ENCODE measurements at places on chromosomes 6 and 20.

GRCh38 chr6:42047790-42048405 lies 2.4 kb upstream of the TAF8 start:
- no peak for DNase-seq

GRCh38 chr6:49813248-49813647 lies 26.2 kb upstream of the PGK2 start:
- DNase-seq = no peak

DNA sequence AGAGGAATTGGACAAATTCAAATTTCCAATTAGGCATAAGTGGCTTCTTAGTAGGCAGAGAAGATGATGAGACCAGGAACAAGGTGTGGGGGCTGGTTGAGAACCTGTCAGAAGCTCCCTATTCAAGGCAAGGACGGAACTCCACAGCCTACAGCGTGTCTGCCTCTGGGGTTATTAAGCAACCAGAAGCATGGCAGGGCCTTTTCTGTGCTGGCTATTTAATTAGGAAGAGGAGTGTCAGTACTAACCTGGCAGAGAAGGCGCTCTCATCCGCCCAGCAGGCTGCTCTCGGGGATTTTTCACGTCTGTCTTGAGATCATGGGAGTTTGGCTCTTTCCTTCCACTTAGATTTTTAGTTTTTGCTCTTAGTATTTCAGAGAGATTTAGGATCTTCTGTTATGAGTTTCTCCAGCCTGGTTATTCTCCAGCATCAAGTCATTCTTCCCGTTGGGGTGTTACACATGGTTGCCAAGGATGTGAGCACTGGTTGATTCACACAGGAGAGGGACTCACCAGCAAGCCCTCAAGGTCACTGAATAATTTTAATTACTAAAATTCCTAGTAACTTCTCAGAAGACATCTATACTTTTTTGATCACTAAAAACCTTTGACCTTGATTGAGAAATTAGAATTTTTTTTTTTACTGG lies 23.9 kb downstream of the ADTRP start:
- no peak for DNase-seq

GRCh38 chr6:76351275-76351674 lies 278.8 kb upstream of the IMPG1 start:
- no peak for DNase-seq

GRCh38 chr6:121143476-121143875 lies 190.8 kb downstream of the TBC1D32 start:
- DNase-seq = no peak

DNA sequence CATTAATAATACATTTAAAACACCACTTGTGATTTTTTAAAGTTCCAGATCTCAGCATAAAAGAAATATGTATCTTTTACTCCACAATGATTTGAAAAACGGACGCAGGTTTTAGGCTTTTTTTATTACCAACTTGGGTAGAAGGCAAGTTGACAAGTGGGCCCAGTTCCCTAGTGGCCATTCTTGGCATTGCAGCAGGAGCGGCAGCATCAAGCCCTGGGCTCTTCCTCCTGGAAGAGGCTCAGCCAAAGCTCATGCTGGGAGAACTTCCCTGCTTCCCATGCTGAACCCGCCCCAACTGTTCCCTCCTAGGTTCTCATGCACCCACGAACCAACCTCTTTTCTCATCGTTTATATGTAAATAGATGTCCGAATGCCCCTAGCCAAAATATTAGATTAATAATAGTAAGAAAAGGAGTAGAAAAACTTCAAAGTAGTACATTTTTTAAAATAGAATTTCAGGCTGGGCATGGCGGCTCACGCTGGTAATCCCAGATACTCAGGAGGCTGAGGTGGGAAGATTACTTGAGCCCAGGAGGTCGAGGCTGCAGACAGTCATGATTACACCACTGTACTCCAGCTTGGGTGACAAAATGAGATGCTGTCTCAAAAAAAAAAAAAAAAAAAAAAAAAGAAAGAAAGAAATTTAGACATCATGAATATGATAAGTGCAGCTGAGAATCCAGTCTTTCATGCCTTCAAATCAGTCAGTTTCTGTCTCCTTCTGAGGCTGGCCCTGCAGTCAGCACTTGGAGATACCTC lies 18.2 kb upstream of the MYB start:
- no peak for DNase-seq

- no peak for DNase-seq
These were observed 7.0 kb downstream of the CPXM1 start for GRCh38 chr20:2793471-2793870.

GRCh38 chr6:150541576-150541975 lies 58.1 kb upstream of the PLEKHG1 start:
- no peak for DNase-seq

GRCh38 chr6:64014595-64014994 lies 379.0 kb downstream of the PHF3 start:
- DNase-seq = no peak

- no peak for DNase-seq
These were observed 50.8 kb upstream of the BACH2 start for GRCh38 chr6:90347411-90347851.

- DNase-seq = no peak
These were observed 179.8 kb downstream of the TASP1 start for GRCh38 chr20:13458860-13459451.

DNA sequence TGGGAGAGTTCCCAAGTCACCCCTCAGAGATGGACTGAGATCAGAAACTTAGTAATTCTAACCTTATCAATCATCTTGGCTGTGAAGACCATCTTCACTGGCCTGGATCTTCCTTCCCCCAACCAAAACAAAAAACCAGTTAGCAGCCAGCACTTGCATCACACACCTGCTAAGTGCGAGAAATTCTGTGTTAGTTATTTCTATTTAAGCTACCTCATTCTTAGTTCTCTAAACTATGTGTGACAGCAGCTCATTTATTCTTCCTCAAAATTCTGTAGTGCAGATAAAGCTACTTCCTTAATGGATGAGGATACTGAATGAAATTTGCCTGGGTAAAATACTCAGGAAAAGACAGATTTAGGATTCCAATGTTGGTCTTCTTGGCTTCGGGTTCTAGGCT lies 18.2 kb upstream of the TAGAP start:
- no peak for DNase-seq

GRCh38 chr6:6748001-6748400 lies 159.5 kb downstream of the LY86 start:
- no peak for DNase-seq

DNA sequence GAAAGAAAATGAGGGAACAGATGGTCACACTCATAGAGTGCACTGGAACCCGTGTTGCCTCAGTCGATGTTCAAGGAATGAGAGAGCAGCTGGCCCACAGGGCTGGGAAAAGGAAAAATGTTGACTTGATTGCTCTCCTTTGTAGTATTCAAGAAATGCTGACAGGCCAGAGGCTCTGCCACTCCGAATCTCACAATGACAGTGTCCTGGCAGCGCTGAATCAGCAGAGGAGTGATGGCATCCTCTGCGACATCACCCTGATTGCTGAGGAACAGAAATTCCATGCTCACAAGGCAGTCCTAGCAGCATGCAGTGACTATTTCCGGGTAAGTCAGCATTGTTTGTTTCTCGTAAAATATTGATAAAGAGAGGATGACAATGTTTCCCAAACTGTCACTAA lies 51.3 kb downstream of the KLHL32 start:
- DNase-seq = no peak

- DNase-seq = peak; percentile 18
These were observed 1.1 kb upstream of the TMEM74B start for GRCh38 chr20:1185790-1186334.

DNA sequence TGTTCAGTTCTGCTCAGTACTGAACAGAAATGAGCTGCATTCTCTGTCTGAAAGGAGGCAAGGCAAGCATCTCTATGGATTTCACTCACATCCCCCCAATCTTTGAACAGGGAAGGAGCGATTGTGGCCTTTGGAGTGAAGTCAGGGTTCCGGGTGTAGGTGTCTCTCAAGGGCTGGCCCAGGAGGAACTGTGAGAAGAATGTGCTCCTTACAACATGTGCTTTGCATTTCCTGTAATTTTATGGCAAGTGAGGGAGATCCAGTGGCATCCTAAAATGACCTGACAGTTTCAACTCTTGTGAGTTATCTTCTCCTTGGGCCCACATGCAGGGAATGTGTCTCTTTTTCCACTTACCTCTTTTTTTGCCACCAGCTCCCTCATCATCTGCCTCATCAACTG lies 63.0 kb upstream of the RIN2 start:
- no peak for DNase-seq

DNA sequence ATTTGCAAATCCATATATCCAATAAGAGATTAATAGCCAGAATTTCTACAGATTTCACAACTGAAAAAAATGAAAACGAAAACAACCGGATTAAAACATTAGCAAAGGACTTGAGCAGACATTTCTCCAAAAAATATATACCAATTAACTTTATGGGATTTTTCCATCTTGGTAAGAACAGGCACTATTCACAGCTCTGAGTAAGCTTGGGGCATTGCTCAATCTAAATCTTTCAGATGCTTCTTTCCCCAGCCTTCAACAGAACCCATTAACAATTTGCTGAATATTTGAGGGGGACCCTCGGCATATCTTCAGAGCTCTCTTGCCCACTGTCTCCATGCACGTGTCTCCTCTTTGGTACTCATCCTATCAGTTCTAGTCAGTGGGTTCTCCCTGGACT lies 111.7 kb upstream of the CD93 start:
- no peak for DNase-seq

DNA sequence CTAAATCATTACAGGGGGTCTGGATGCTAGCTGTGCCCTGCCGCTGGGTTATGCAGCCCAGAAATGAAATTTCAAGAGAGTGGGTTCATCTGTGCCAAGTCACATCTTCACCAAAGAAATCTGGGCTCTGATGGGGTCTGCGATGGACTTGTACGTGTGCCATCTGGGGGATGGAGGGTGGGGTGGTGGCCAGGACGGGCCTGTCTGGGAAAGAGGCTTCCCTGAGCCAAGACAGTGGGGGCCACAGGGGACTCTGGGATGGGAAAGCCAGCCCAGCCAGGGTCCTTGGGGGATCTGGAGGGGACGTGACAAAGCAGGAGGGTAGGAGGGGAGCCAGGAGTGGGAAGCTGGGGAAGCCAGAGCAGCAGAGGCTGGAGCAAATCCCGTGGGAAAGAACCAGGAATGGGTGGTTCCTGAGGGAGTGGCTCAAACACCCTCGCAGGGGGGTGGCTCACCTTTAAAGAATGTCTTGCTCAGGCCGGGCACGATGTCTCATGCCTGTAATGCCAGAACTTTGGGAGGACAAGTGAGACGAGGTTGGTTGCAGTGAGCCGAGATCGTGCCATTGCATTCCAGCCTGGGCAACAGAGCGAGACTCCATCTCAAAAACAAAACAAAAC lies 36.3 kb upstream of the SULF2 start:
- no peak for DNase-seq

- no peak for DNase-seq
These were observed 113.8 kb downstream of the AIG1 start for GRCh38 chr6:143174516-143174915.

- DNase-seq = peak; percentile 16
These were observed 27.3 kb downstream of the NQO2 start for GRCh38 chr6:3026791-3027626.

- DNase-seq = no peak
These were observed 27.4 kb downstream of the BPIFB1 start for GRCh38 chr20:33310327-33310899.

GRCh38 chr6:118787724-118788423 lies 106.1 kb upstream of the ASF1A start:
- peak; percentile 20 for DNase-seq

DNA sequence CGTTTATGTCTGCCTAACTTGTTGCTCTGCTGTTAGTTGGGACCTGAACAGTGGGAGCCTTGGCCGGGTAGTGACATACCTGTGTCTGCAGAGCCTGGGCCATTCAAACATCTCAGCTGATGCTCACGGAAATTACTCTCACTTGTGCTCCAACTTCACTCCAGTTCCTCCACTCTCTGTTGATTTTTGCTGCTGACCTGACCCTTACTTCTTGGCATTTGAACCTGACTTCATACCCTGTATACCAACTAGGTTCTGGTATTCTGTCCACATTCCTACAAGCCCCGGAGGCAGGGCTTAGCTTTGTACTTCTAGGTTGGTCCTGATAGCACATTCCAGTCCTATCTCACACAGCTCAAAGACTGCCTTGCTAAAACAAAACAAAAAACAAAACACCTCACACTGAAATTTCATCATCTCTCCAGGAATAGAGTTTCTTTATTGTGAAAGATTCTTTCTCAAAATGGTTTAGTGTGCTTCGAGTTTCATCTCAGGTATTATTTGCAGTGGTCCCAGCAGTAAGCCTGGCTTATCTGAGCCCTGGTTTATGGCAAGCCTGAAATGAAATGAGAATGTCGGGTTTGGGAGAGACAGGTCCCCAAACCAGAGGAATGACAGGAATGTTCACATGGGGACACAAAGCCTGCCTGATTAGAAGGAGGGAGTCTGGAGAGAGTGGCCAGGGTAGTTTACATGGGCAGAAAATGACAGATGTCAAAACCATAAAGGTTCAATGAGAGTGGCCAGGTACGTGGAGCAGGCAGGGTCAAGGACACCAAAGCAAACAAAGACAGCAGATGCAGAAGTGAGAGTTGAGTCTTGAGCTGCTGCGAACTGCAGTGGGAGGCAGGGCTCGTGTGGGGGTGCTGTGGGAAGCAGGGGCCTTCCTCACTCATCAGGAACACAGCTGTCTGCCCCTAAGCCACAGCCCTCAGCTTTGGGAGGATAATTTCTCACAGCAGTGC lies 174.2 kb upstream of the HDAC2 start:
- no peak for DNase-seq

- DNase-seq = no peak
These were observed 97.9 kb downstream of the FOXF2 start for GRCh38 chr6:1487239-1487638.

- peak; percentile 21 for DNase-seq
These were observed 107.8 kb downstream of the ZFP64 start for GRCh38 chr20:52083627-52084232.

DNA sequence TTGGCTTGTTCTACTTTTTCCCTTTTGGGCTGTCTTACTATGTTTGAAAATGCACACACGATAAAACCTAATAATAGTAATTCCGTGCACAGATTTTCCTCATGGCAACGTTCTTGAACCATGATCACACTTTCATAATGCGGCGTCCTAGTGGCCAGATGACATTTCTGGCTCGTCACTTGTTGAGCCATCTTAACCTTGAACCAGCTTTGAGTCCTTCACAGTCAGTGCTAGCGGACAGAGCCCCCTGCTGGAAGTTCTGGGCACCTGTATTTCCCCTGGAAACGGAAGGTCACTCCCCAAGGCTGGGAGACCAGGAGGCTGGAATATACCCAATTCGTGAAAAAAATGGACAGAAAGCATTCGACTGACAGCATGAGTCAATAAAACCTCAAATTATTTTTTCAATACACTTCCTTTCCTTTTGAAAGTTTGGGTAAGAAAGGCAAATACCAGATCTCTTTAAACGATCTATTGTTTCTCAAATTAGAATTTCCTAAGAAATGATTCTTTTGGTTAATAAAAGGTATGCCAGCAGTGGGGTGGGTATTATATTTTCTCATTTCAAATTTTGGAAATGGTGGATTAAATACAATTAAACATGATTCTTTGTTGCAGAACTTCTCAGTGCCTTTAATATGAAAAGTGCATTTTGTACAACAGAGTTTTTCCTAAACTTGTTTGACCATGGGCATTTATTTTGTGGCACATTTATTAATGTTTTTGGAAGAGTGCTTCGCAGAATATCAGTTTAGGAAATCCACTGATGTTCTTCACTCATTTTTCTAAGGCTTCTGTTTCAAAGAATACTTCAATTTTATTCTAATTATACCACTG lies 542.3 kb downstream of the QKI start:
- DNase-seq = peak; percentile 36
